Activated CD4-positive, alpha-beta T cell treated with anti-CD3 and anti-CD28 coated beads for 24 hours (primary cell): ENCODE measurements at places on chromosomes 5 and 9.

DNA sequence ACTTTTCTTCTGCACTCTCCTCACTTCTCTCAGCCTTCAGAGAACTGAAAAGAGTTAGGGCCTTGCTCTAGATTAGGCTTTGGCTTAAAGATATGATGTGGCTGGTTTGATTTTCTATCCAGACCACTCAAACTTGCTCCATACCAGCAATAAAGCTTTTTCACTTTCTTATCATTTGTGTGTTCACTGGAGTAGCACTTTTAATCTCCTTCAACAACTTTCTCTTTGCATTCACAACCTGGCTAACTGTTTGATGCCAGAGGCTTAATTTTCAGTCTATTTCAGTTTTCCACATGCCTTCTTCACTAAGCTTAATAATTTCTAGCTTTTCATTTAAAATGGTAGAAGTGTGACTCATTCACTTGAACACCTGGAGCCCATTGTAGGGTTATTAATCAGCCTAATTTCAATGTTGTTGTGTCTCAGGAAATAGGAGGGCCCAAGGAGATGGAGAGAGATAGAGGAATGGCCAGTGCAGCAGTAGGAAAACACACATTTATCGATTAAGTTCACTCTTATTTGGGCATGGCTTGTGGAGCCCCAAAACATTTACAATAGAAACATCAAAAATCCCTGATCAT, 5.9 kb downstream of the ATPSCKMT start:
- no peak for DNase-seq

- no peak for DNase-seq
Measured at GRCh38 chr5:150208187-150209098, 18.6 kb downstream of the SLC6A7 start.

DNA sequence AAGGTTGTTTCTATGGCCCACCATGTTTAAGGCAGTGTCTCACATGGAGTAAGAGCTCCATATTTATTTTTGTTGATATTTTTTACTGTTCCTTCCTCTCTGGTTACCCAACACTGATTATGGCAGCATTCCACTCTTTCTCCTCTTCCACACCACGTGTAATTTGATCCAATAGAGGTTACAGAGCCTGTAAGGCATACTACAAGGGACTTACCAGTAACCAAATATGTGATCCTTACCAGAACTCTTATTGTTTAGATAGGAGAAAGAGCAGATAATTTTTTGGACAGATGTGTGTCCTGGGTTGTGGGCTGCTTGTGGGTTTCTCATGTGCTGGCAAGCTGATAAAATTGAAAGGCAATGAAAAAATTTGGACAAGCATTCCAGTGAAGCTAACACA, 261.3 kb downstream of the TMEM167A start:
- no peak for DNase-seq

DNA sequence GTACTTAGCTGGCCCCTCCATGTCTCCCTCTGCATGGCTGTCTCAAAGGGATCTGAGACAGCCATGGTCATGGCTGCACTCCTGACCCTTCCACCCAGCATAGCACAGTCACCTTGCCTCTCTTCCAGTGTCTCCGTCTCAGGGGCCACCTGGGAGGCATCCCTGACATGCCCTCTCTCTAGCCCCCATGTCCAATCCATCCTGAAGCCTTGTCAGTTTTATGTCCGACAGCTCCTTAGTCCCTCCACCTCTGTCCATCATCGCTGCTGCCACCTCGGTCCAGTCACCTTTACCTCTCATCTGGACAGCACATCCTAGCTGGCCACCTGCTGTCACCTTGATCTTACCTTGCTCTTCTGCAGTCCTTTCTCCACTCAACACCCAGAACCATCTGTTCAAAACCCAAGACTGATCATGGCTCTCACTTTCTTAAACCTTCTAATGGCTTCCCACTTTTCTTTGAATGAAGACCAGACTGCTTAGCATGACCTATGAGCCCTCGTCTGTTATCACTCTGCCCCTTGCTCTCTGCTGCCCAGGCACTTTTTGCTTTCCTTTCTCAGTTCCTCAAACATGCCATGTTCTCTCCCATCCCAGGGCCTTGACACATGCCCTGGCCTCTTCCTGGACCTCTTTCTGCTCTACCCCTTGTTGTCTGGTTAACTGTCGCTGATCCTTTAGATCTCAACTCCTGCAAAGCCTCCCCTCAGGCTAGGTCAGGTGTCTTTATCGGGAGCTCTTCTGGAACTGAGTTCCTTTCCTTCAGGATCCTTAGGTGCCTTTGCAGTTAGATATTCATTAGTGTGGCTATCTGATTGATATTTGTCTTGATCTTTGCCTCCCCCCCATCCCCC, 181.8 kb upstream of the PITX1 start:
- DNase-seq: no peak

DNA sequence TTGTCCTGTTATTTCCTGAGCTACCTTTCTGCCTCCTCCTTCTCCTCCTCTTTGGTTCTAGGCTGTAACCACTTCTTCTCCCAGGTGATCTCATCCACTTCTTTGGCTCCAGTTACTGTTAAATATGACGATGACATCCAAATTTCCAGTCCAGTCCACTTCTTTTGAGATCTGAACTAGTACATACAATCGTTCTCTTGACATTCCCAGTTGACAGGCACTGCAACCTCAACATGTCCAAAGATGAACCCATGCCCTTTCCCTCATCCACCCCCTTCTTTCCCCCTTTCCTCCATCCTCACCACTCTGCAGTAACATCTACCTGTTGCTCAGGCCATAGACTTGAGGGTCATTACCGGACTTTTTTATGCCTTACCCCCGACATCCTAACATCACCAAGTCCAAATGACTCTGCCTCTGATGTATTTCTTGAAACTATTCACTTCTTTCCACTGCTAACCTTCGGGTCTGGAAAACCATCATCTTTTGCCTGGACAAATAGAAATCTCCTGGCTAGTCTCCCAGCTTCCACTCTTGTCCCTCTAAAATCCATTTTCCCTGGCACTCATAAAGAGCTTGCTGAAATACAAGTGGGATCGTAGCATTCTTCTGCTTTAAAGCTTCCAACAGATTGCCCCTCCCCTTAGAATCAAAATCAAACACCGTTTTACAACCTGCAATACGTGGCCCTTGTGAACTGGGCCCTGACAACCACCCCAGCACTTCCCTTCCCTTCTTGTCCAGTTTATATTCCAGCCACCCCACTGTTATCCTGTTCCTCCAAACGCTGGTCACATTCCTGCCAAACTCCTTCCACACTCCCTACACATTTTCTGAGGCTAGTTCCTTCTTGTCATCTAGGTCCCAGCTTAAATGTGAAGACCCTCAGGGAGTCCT, 31.5 kb downstream of the KLF9 start:
- DNase-seq: no peak

- no peak for DNase-seq
Measured at GRCh38 chr5:172371684-172372083, 82.6 kb downstream of the SH3PXD2B start.

GRCh38 chr5:114612406-114612805, 250.5 kb downstream of the KCNN2 start:
- DNase-seq: no peak

GRCh38 chr5:34928267-34928666, 1.1 kb upstream of the DNAJC21 start:
- no peak for DNase-seq

DNA sequence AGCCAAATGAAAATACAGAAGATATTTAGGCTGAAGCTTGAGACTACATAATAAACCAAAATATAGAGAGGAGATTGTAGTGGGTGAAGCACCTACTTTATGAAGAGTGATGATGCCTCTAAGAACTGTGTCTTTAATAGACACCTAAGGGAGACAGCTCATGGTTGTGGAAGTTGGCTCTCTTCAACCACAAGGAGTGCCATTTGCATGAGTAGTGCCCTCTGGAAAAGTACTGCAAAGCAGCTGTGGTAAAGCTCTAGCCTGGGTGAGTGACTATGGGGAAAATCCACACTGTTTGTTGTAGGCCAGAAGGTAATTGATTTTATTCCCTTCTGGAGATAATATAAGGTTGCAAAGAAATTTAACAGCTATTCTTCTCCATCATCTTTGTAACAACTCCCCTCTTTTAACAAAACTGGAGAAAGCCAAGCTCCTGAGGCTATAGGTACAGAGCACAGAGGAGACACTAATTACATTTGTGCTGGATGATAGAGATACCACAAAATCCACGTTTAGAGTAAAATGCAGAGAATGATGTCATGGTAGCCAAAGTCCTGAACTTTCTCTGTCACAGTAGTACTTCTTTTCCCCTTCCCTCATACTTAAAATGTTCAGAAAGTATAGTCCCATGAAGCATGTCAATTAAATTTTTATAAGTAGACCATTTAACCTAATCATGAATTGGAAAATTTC, 122.8 kb downstream of the STARD4 start:
- DNase-seq: no peak

- no peak for DNase-seq
Measured at GRCh38 chr5:124524552-124525232, 221.7 kb downstream of the ZNF608 start.

- no peak for DNase-seq
Measured at GRCh38 chr5:43592363-43592762, 10.6 kb upstream of the NNT start.

DNA sequence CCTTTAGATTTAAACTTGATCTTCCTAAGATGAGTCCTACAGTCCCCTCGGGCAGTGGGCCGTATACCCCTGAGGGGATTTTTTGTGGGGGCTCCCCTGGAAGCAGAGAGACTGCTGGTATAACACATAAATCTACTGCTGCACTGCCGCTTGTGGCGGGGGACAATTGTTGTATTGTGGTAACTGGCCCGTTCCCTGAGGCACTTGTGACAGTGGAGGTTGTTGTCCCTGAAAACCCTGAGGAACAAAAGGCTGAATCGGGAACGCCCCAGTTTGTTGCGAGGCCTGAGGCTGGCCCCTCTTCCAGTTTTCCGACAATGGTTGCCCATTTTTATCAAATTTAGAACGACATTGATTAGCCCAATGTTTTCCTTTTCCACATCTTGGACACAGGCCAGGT, 4.7 kb upstream of the TMEM141 start:
- no peak for DNase-seq

DNA sequence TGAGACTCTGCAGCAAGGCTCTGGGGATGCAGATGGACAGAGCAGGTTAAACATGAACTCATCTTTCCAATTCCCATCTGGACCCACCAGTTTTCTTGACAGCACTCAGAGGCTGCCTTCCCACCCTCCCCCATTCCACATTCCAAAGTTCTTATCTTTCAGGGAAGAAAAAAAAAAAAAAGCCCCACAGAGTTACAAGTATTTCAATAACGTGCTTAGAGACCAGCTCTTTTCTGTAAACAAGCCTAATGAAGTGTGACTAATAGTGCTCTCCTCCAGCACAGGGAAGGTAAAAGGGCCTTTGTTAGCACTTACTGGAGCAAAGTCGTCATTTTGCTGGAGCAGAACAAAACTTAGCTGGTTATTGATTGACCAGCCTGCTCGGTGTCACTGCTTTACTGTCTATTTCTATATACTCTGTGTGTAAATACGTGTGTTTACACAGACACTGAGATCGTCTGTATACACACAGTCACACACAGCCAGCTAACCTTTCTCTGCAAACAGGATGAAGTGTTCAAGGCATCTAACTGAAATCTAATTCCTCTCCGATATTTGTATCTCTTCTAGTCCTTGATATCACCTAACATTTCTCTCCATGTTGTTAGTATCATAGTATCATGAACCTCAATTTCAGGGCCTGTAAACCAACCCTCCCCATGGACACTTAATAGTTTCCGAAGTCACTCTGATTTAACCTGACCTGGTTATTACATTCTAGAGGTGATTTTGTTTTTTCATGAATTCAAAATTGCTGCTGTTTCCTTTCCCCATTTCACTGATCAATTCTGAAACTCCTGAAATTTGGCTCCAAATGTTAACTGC, 84.9 kb downstream of the ZNF608 start:
- DNase-seq: no peak

- no peak for DNase-seq
Measured at GRCh38 chr5:121976979-121977378, 15.2 kb downstream of the SRFBP1 start.

DNA sequence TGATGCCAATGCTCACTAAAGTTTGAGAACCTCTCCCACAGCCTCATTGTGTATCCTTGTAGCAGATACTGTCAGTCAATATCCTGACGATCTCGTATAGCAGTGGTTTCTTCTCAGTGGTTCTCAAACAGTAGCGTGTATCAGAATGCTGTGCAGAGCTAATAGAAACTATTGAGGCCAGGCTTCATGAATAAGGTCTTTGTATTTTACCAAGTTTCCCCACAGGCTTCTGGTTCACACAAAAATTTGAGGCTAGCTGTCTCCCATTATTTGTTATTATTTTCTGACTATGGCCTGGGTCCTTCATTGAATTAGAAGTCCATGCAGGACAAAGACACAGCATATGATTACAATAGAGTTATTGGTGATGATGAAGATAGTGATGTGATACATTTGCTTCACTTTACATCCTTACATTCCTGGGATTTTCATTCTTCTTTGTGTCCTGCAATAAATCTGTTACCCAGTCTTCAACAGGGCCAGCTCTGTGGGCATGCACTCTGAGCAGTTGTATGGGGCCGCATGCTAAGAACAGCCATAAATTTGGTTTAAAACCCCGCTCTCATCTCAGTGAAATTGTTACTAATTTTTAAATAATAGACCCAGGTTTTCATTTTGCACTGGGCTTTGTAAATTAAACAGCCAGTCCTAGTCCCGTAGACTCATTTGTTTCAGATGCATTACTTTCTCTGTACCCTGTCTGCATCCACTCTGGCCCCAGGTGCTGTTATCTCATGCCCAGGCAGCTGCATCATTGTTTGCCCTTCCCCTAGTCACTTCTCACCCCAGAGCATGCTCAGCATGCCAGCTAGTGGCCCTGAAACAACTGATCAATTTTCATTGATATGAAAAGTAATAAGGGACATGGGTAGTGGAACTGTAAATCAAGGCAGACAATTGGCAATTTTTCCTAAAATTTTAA, 199.9 kb upstream of the PIK3R1 start:
- no peak for DNase-seq

GRCh38 chr5:93610581-93611272, 27.7 kb downstream of the NR2F1 start:
- DNase-seq: no peak

- no peak for DNase-seq
Measured at GRCh38 chr5:84374568-84374967, 10.1 kb downstream of the EDIL3 start.
